Activated CD8-positive, alpha-beta memory T cell treated with anti-CD3 and anti-CD28 coated beads for 1 hour (primary cell): ENCODE measurements at places on chromosomes 2 and 18.

DNA sequence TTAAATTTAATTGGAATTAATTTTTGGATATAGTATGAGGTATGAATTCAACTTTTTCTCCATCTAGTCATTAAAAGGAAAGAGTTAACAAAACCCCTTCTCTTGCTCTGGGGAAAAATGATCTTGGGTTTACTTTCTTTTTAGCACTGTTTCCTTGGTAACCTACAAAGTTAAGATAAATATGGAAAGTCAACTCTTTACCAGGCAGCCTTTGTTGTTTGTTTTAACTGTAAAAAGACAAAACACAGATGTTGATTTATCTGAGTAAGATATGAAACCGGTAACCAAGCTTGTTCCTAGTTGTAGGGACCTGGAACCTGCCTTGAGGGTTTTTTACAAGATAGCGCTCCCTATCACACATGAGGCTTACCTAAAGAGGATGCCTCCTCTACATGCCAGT is 10.1 kb upstream of the SANBR start:
- DNase-seq = no peak

DNA sequence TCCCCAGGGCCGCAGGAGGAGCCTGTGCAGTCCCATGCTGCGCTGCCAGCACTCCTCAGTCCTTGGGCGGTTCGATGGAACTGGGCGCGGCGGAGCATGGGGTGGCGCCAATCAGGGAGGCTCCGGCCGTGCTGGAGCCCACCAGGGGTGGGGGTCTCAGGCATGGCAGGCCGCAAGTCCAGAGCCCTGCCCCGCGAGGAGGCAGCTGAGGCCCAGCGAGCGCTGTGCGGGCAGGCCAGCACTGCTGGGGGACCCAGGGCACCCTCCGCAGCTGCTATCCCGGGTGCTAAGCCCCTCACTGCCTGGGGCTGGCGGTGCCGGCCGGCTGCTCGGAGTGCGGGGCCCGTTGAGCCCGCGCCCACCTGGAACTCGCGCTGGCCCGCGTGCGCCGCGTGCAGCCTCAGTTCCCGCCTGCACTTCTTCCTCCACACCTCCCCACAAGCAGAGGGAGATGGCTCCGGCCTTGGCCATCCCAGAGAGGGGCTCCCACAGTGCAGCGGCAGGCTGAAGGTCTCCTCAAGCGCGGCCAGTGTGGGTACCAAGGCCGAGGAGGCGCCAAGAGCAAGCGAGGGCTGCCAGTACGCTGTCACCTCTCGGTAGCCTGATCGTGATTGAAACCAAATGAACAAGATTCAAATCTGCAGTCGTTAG is 22.8 kb upstream of the GALM start:
- DNase-seq = no peak

DNA sequence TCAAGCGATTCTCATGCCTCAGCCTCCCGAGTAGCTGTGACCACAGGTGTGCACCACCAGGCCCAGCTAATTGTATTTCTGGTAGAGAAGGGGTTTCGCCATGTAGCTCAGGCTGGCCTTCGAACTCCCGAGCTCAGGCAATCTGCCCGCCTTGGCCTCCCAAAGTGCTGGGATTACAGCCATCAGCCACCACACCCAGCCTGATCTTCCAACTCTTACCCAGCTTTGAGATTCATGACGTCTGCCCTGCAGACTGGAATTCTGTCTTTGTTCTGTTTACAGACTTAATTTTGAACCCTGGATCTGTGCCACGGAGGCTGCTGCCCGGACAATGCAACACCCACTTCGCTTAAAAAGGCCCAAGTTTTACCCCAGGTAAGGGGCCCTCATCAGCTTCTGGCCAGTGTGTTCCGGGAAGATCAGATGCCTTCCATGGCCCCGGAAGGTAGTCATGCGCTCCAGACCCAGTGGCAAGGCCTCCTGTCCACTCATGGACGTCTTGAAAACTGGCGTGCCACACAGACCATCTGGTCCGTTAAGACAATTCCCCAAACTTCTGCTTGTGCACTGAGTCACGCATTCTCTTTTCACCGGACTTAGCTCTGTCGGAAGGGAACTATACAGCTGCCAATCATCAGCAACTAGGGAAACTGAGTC is 5.5 kb downstream of the PXDN start:
- DNase-seq = no peak

DNA sequence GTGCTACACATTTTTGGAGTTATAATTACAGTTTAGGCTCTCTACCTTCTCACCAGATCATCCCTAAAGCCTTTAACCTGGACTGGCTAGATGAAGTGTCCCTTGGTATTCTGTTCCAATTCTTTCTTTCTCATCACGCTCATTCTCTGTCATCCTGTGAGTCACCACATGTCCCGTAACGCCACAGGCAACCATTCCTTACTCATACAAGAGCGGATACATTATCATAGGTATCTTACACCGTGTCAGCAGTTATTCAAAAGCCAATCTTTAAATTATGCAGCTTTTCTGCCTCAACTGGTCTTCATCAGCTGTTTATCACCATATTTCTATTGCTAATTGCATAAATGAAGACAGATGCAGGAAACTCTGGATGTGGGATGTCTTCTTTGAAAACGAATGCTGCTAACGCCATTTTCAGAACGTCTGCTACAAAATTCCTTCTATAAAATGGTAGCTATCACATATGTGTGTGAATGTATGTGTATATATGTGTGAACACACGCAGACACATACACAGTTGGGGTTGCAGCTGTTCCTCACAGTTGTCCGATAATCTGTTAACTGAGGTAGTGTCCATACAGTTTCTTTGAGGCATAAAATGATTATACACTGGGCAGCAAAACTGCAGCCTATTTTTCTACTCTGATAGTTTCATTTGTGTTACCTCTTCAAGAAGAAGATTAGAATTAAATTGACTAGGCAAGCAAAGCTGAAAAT is 47.9 kb downstream of the EML6 start:
- DNase-seq = no peak

GRCh38 chr18:941331-941730 is 36.7 kb downstream of the ADCYAP1 start:
- no peak for DNase-seq

DNA sequence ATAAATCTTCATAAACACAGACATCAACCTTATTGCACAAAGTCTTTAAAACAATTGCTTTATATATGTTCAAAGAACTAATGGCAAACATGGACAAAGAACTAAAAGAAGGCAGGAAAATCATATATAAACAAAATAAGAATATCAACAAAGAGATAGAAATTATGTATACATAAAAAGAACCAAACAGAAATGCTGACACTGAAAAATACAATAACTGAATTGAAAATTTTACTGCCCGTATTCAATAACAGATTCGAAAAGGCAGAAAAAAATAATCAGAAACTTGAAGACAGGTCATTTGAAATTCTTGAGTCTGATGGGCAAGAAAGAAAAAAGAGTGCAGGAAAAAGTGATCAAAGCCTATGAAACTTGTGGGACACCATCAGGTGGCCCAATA is 22.0 kb upstream of the TFCP2L1 start:
- no peak for DNase-seq
